ENCODE measurements at places on chromosomes 13 and 19. TPM values are rescaled to one million over a fixed set of nuclear protein-coding genes. Genes with fewer than 3 reads are reported as not detected.

- DNase-seq = no peak
Observed at GRCh38 chr13:30545320-30545719, 72.4 kb upstream of the USPL1 start.

DNA sequence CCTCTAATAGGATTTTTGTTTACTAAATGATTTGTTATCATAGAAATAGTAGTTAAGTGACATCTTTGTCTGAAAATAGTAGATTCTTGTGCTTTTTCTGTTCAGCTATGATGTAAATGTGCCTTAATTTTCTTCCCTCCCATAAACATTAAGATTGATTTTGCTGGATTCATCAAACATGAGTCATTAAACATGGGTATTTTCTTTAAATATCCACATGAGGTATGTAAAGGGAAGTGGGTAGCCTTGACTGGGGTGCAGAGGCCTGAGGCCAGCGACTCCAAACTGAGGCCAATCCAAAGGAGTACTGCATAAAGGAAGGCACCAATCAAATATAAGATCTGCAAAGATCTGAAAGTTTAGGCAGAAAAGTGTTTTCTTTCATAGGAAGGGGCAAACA is 3.7 kb downstream of the ZNF136 start:
- no peak for DNase-seq

DNA sequence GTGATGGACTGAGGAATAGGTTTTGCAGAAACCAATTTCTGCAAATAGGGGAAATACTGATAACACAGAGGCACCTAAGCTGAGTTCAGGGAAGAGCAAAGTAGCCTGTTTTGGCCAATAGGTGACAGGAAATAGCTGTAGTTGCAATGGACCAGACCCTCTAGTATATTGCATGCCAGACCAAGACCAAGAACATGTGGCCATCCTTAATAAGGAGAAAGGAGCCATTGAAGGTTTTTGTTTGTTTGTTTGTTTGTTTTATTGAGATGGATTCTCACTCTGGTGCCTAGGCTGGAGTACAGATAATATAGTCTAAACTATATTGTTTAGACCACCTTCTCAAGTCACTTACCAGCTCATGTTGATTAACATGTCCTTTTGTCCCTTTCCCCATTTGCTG is 101.5 kb downstream of the ZNF557 start:
- DNase-seq = no peak

Gene IL12RB1
- total RNA-seq = 0.07 TPM

GRCh38 chr13:42048684-42049453 is 421 bp downstream of the DGKH start:
- DNase-seq = peak; percentile 67

- DNase-seq = no peak
Observed at GRCh38 chr13:39509616-39510315, 93.2 kb downstream of the LHFPL6 start.

Gene CRLF1
- total RNA-seq = 0.37 TPM
